ENCODE measurements at places on chromosomes 16 and 17.

DNA sequence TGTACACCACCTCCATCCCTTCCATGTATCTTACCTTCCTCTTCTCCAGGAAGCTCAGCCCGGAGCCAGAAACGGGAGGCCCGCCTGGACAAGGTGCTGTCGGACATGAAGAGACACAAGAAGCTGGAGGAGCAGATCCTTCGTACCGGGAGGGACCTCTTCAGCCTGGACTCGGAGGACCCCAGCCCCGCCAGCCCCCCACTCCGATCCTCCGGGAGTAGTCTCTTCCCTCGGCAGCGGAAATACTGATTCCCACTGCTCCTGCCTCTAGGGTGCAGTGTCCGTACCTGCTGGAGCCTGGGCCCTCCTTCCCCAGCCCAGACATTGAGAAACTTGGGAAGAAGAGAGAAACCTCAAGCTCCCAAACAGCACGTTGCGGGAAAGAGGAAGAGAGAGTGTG lies 756 bp upstream of the MVP start:
- no peak for DNase-seq

DNA sequence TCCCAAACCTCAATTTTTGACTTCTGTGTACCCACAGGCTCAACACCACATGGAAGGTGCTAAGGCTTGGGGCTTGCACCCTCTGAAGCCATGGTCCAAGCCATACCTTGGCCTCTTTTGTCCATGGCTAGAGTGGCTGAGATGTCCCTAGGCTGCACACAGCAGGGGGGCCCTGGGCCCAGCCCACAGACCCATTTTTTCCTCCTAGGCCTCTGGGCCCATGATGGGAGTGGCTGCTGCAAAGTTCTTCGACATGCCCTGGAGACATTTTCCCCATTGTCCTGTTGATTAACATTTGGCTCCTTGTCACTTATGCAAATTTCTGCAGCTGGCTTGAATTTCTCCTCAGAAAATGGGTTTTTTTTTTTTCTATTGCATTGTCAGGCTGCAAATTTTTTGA lies 47.0 kb downstream of the TBC1D26 start:
- DNase-seq = no peak

GRCh38 chr17:21190078-21190477 lies 23.9 kb downstream of the TMEM11 start:
- DNase-seq = no peak

- DNase-seq = peak; percentile 10
These were observed 24.4 kb upstream of the CRYM start for GRCh38 chr16:21302454-21302853.

GRCh38 chr16:17194190-17194780 lies 276.5 kb downstream of the XYLT1 start:
- peak; percentile 24 for DNase-seq

DNA sequence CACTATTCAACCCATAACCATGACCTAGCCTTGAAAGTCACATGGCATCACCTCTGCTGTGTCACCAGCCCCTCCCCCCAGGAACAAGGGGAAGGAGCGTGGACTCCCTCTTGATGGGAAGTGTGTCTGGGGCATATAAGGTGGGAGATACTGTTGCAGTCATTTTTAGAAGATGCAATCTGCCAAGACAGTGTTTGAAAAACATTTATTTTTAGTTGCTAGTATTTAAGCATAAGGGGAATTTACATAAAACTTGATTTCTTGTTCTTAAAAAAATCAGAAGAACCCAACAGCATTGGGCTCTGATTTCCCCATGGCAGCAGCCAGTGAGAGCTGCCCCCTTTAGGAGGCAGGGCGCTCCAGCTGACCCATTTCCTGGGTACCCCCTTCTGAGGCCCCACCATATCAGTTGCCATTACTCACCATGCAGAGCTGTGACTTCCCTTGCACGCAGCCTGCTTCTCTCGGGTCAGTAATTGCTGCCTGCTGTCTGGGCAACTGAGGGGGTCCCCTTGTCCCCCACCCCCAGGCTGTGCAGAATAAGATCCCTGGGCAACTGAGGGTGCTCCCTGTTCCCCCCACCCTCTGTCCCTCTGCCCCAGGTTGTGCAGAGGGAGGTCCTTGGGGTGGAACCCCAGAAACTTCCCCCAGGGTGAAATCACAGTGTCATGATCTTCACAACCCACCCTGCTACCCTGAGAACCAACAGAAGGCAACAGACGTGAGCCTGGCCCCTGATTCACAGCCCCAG lies 11.8 kb upstream of the CDC42EP4 start:
- DNase-seq = no peak
